Psoas muscle (tissue), 8 donors: ENCODE measurements at places on chromosomes 6 and 20.

- peak; percentile 72 for DNase-seq
Observed at GRCh38 chr20:62219992-62220665, at the start of gene HRH3. Gene HRH3 (minus strand): TSS chr20:62220278. CDS start chr20:62219970, 308 bp downstream.

DNA sequence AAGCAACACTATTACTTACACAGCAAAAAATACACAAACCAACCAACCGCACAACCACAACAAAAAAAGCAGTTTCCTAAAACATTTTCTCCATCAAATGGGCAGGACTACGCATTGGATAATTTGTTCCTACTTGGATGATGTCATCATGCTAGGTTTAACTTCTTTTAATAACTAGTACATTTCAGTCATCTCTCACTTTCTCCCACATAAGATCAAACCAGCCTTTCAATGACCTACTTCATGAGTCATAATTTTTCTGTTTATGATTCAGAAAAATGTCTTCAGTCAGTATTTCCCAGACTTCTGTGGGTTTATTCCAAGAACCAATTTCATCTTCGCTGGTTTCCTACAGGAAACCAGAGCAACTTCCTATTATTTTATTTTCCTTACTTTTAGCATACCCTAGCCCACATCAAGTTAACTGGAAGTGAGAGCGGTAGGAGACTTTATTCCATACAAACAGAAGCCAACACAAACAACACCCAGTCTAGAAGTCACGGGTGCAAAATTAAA lies 134.2 kb downstream of the GMDS start:
- DNase-seq = no peak

DNA sequence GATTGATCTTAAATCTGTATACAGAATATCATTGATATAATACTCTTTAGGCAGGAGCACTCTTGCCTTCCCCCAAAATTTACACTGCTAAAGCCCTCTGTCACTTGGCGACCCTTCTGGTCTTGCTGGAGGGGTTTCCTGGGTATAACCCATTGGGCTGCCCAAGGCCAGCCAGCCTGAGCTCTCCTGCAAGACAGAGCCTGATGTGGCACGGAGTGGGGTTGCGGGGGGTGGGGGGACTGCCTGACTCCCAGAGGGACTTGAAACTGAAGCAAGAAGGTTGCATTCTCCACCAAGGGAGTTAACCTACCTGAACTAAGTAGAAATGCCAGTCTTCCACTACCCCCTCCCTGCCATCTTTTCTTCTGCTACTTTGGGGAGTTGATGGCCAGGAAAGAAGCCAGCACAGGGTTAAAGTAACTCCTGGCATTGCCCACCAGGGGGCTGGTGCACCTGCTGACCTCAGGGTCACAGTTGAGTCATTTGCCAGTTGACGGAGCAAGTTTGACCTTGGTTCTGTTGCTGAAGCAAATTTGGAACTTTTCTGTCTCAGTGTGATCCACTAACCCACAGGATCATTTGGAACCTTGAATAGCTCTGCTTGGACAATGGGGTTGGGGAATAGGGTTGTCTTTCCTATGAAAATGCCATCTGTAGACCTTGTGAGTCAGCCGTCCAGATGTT lies 79.4 kb downstream of the ASXL1 start:
- DNase-seq = no peak

GRCh38 chr6:96450770-96451130 lies 70.9 kb upstream of the UFL1 start:
- no peak for DNase-seq
